ENCODE measurements at places on chromosomes 3 and 15.

GRCh38 chr3:102933377-102933776 lies 498.6 kb downstream of the ZPLD1 start:
- DNase-seq, result no peak

DNA sequence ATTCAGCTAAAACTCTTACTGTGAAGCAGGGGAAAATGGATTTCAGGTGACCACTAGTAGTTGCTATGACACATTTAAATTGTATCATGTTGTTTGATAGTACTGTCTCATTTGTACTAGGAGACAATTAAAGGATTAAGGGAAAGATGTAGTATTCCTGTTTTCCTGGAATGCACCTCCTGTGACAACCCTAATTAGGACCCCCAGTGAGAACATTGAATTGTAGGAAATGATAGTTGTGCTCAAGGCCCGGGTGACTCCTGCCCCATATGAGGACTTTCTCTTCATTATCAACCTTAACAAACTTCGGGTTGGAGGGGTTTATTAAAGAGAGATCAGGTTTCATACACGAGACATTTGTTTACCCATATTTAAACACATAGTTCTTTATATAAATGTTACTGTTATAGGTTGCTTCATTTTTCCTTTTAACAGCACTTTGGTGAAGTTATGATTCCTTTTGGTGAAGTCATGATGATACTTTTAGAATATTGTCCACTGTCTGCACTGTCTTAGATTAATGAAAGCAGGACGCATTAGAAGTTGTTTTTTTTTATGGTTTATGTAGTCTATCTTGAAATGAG lies 392.6 kb upstream of the NAALADL2 start:
- no peak for DNase-seq

DNA sequence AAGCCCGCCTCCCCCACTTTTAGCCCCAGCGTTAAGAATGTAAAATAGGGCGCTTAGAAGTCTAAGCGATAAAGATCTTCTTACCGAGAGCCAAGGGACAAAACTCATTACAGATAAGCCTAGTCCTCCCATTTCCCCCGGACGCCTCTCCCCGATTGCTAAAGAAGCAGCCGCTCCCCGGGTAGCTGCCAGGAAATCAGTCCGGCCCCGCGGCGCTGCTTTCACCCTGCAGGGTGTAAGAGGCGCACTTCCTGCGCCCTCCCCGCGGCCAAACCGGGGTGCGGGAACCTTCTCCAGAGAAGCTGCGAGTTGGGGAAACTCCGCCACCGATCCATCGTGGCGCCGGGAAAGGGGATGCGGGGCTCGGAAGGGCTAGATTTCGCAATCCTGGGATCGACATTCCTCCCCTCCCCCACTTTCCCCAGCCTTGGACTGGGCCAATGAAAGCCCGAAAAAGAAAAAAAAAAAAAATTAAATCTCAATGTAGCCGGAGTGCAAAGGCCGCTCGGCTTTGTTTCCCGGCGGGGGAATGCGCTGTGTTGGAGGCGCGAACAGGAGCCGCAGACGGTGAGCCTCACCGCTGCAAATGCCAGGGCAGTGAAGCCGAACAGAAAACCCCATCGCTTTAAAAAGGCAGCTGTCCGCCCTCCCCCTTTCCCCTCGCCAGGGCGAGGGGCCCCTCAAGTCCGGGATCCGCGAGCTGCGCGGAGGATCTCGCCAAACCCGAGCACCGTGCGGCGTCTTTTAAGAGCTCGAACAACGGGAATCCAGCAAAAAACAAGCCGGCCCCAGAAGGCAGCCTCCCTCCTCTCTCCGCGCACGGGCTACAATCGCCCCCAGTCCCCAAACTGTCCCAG lies 626 bp upstream of the PTPRG start:
- peak; percentile 67 for DNase-seq

DNA sequence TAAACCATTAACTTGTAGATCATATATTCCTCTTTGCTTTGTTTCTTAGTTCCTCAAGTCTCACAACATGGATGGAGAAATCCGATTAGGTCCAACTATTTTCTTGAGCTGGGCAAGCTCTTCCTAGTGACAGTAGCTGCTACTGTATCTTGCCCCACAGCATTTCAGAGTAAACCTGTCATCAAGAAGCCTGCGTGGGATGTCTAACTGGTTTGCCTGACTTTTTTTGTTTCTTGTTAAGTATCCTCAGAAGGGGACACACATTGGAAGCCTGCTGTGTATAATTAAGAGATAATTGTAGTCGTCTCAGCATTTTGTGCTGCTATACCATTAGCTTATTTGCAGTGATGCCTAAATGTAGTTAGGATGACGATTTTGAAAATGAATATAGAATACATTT lies 29.3 kb upstream of the STT3B start:
- no peak for DNase-seq

GRCh38 chr15:36734366-36734765 lies 154.9 kb downstream of the CDIN1 start:
- DNase-seq, result no peak

- no peak for DNase-seq
Measured at GRCh38 chr3:36738702-36739101, 25.7 kb downstream of the DCLK3 start.

GRCh38 chr3:31567036-31567435 lies 34.3 kb downstream of the STT3B start:
- no peak for DNase-seq

GRCh38 chr3:155497930-155498647 lies 204.6 kb upstream of the STRIT1 start:
- no peak for DNase-seq

GRCh38 chr3:28150465-28151206 lies 90.8 kb upstream of the CMC1 start:
- DNase-seq, result no peak

DNA sequence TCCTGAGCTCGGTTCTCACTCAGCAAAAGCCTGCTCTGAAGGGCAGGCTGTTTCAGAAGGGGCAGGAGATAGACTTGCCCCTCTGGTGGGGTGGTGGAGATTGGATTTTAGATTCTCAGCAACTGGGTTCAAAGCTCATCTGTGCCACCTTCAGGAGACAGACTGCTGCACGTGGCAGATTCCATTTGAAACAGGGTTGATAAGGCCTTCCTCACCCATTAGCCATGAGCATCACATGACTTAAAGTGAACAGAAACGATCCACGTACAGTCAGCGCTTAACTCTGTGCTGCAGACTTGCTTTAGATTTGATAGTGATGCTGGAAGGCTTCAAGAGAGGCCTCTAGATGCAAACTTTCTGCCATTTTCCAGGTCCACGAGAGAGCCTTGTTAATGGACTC lies 35.0 kb upstream of the MGLL start:
- no peak for DNase-seq

- DNase-seq, result no peak
Measured at GRCh38 chr15:60054472-60054871, 50.4 kb downstream of the FOXB1 start.

GRCh38 chr3:134839422-134839821 lies 44.4 kb downstream of the EPHB1 start:
- DNase-seq, result no peak

DNA sequence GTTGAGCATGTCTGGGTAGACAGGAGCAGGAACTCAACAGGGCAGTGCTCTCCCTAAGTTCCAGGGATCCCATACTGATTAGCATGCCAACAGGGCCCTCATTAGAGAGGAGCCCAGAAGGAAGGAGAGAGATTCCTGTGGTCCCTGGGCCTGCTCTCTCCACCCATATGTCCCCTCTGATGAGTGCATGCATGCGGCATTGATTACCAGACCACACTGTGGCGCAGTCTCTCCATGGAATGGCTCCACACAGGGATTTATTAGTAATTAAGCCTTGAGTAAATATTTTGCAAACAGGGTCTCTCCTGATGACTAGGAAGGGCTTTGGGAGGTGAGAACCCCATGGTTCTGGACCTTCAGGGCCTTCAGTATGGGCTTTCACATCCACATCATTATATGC lies 60.0 kb upstream of the ST8SIA2 start:
- no peak for DNase-seq

- no peak for DNase-seq
Measured at GRCh38 chr3:31882431-31882830, 98.6 kb downstream of the OSBPL10 start.

DNA sequence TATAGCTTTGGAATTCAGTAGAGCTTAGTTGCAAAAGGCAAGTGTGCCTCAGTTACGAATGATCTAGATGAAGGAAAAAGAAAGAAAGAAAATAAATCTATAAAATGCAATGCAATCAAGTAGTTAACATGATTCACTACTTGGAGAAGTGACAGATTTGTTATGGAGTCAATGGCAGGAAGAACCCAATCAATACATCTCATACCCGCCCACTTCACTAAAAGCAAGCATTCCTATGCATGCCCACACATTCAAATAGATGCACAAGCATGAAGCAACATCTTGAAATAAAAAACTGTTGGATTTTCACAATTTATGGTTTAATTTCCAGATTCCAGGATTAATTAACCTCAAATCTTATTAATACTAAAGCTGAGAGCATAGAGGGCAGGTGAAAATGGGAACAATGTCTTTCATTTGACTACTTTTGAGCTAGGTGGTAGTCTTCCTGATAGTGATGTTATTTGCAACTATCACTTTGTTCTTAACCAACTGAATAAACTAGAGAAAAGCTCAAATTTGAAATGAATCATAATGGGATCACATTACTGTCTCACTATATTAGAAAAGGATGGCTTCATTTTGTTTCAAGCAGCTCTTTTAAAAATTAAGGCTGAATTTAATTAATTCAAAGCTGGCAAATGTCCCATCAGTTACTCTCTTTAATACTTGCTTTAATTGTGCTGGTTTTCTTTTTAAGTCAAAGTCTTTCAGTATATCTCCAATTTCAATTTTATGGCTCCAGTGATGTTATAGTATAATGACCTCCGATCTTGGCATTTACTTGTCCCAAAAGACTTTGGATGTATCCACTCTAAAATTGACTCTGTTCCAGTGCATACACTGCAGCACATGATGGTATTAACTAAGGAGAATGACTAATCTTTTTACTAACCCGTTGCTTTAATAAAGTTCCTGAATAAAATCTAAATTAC lies 46.7 kb upstream of the CCDC50 start:
- DNase-seq, result no peak

DNA sequence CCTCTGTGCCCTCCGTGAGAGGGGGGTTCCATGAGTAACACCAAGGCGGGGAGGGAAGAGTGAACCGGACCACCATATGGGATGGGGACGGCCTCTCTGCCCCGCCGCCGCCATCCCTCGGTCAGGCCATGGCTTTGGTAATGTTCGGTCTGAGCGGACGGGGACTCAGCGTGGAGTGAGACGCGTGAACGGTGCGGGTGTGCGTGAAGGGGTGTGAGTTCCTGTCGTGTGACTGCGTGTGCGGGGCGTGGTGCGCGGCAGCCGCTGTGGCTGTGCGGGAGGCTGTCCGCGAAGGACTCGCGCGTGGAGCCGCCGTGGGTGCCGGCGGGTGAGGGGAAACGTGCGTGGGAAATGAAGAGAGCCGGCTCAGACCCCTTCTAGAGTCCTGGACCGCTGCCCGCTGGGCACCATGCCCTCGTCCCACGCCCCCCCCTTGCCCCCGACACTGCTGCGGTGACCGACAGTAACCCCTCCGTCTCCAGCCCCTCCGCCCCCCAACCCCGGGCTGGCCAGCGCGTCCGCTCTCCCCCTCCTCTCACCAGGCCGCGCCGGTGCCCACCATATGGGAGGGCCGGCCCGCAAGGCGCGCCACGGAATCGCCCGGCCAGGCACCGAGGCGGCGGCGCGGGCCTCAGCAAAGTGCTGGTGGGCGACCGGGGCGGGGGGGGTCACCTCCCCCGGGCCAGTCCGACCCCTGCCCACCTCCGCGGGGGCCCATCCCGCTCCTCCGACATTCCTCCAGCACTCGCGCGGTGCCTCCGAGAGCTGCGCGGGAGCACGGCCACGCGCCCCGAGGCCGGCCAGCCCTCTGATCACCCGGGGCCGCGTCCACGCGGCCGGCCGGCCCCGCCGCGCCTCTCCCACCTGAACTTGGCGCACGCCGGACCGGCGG lies 589 bp downstream of the KLF15 start:
- DNase-seq, result no peak

- no peak for DNase-seq
Measured at GRCh38 chr3:167854846-167855245, 119.3 kb downstream of the SERPINI1 start.

- no peak for DNase-seq
Measured at GRCh38 chr3:38354588-38355330, 8.2 kb downstream of the XYLB start.

- no peak for DNase-seq
Measured at GRCh38 chr15:73522011-73522410, 79.0 kb downstream of the REC114 start.

DNA sequence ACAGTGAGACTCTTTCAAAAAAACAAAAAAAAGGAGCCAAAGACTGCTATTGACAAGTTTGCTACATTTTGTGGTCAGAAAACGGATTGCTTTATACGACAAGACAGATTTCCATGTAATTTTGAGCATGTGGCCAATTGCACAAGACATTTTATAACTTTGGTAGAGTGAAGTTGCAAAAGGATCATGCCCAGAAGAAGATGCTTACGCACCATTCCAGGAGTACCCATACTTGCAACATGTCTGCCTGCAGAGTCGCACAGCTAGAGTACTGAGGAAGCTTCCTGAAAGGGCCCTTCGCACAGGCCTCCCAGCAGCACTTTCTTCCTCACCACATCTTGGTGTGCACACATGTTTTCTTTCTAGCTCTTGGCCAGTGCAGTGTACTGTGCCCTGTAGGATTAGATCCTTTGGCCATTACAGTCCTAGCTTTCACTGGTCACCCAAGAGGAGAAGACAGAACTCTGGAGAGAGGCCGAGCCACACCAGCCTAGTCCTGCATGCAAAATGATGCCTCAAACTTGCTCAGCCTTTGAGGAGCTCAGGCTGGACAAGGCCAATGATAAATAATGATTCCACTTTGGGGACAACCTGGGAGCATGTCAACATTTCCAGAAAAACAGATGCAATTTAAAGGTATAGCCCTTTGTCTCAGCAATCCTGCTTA lies 11.7 kb downstream of the CHDH start:
- DNase-seq, result no peak

GRCh38 chr15:32765236-32765635 lies 47.4 kb downstream of the GREM1 start:
- no peak for DNase-seq

- DNase-seq, result no peak
Measured at GRCh38 chr3:104982130-104982529, 384.6 kb upstream of the ALCAM start.

- no peak for DNase-seq
Measured at GRCh38 chr3:43400167-43400566, 113.8 kb downstream of the SNRK start.

DNA sequence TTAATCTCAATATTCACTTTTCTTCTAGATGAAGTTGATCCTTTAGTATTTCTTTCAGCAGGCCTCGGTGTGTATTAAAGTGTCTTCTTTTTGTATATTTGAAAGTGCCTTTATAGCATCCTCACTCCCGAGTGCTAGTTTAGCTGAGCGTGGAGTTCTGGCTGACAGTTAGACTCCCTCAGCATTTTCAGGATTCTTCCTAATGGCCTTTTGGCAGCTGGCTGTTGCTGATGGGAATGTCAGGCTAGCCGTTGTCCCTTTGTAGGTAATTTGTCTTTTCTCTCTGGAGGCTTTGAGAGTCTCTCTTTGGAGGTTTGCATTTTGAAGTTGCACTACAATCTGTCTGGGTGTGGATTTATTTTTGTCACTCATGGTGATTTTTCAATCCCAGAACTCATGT lies 94.4 kb downstream of the SRGAP3 start:
- DNase-seq, result no peak

GRCh38 chr3:32421991-32422859 lies 30.6 kb downstream of the CMTM7 start:
- DNase-seq, result no peak

All from activated CD4-positive, alpha-beta T cell treated with anti-CD3 and anti-CD28 coated beads, Interleukin-2, Interleukin-6, amounts not matched to agents 100 ng/mL and 50 ng/mL, durations not matched to agents 16 hours and 8 hours (primary cell).